Thymus (tissue), 14 donors: ENCODE measurements at places on chromosomes 2 and 18. TPM values are rescaled to one million over a fixed set of nuclear protein-coding genes. Genes with fewer than 3 reads are reported as not detected.

DNA sequence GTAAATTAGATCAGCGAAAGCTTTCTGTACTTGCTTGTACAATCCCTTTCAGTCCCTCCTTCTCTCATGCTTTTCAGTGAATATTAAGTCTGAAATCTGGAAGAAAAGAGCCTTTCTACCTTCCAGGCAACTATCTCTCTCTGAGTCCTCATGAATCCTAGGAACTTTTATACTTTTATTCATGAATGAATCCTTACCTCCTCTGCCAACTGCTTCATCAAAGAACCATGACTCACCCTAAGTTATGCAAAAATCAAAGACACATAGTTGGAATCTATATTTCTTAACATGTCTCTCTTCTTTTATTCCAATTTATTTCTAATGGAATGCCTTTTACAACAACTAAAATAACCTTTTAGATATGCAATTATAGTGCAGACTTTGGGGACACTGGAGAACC, 394.2 kb downstream of the CLIP4 start:
- H3K27ac ChIP-seq: no peak overlapping the region
- no peaks in the 10 kb centered on the region for H3K36me3 ChIP-seq
- DNase-seq: no peak
- H3K4me1 ChIP-seq: no peaks in the 10 kb centered on the region
- H3K27me3 ChIP-seq: no peaks in the 10 kb centered on the region
- no peak overlapping the region for H3K4me3 ChIP-seq

- peak; percentile 80 for DNase-seq
- no peaks in the 10 kb centered on the region for H3K36me3 ChIP-seq
- peak overlapping the region; percentile 44 for H3K4me3 ChIP-seq
- no peak overlapping the region for H3K27ac ChIP-seq
These were observed 66.8 kb downstream of the HNRNPLL start for GRCh38 chr2:38535744-38536506.

GRCh38 chr18:68417166-68417799, 297.6 kb downstream of the TMX3 start:
- H3K27me3 ChIP-seq: no peaks in the 10 kb centered on the region
- H3K36me3 ChIP-seq: no peaks in the 10 kb centered on the region
- no peak overlapping the region for H3K4me3 ChIP-seq

- no peaks in the 10 kb centered on the region for H3K36me3 ChIP-seq
- H3K4me1 ChIP-seq: peaks cover 72% of the 10 kb centered on the region
- H3K4me3 ChIP-seq: no peak overlapping the region
- H3K27me3 ChIP-seq: no peaks in the 10 kb centered on the region
- no peak overlapping the region for H3K27ac ChIP-seq
These were observed 7.6 kb downstream of the ITGA6 start for GRCh38 chr2:172434821-172435605.

DNA sequence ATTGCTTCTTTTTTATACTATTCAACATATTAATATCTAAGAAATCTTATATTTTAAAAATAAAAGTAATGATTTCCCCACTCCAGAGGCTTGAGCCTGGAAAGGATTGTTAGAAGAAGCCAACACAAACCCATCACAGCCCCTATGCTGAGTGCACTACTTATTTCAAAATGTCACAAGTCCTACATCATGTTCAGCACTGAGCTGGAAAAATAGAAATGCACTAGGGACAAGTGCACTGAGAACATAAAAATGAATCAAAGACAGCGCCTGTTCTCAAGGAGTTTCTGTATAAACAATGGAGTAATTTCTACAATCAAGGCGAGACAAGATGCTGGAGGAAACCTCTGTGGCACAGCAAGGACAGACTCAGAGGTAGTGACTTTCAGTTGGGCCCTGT, 155.0 kb downstream of the TXNL1 start:
- no peak for DNase-seq
- no peaks in the 10 kb centered on the region for H3K27me3 ChIP-seq
- no peak overlapping the region for H3K4me3 ChIP-seq
- H3K4me1 ChIP-seq: no peaks in the 10 kb centered on the region

DNA sequence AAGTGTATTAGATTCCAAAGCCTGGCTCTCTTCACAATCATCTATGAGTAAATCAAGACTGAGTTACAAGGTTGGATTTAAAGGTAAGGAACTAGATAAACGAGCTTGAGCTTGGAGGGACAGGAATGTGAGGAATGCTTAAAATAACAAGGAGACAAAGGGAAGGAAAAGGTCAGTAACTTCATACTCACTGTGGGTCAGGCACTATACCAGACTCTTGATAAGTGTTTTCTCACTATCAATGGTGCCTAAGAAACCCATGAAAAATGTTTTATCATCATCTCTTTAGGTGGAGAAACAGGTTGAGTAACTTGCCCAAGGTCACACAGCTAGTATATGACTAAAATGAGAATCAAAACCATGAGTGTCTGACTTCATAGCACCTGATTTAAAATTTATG, 212.1 kb downstream of the CDH2 start:
- no peaks in the 10 kb centered on the region for H3K36me3 ChIP-seq
- no peak overlapping the region for H3K27ac ChIP-seq
- no peak for DNase-seq

GRCh38 chr2:109030870-109031475, 42.0 kb upstream of the EDAR start:
- H3K27me3 ChIP-seq: no peaks in the 10 kb centered on the region
- no peaks in the 10 kb centered on the region for H3K36me3 ChIP-seq
- H3K27ac ChIP-seq: peak overlapping the region; percentile 90

GRCh38 chr18:2984091-2984490, 28.9 kb downstream of the LPIN2 start:
- no peak overlapping the region for H3K4me3 ChIP-seq
- H3K27ac ChIP-seq: no peak overlapping the region
- no peaks in the 10 kb centered on the region for H3K27me3 ChIP-seq
- no peak for DNase-seq
- H3K4me1 ChIP-seq: peaks cover 23% of the 10 kb centered on the region

- H3K36me3 ChIP-seq: no peaks in the 10 kb centered on the region
- no peaks in the 10 kb centered on the region for H3K27me3 ChIP-seq
- H3K4me3 ChIP-seq: no peak overlapping the region
These were observed 172.0 kb downstream of the AFF3 start for GRCh38 chr2:99970292-99970868.

GRCh38 chr2:172806493-172806892, 70.8 kb downstream of the RAPGEF4 start:
- H3K27ac ChIP-seq: no peak overlapping the region
- H3K4me1 ChIP-seq: peaks cover 11% of the 10 kb centered on the region
- H3K27me3 ChIP-seq: no peaks in the 10 kb centered on the region
- H3K36me3 ChIP-seq: no peaks in the 10 kb centered on the region
- H3K4me3 ChIP-seq: no peak overlapping the region

GRCh38 chr2:39203382-39203781, 40.4 kb downstream of the CDKL4 start:
- no peak overlapping the region for H3K4me3 ChIP-seq
- no peak overlapping the region for H3K27ac ChIP-seq
- H3K4me1 ChIP-seq: no peaks in the 10 kb centered on the region
- no peaks in the 10 kb centered on the region for H3K36me3 ChIP-seq

GRCh38 chr2:197072533-197072932, 146.0 kb upstream of the PGAP1 start:
- H3K36me3 ChIP-seq: peaks cover 9% of the 10 kb centered on the region
- H3K4me1 ChIP-seq: no peaks in the 10 kb centered on the region
- no peak overlapping the region for H3K27ac ChIP-seq

Gene LRRTM1
- total RNA-seq: not detected

Gene IL1F10
- not detected for total RNA-seq

Gene MC2R
- total RNA-seq: 0.05 TPM

Gene CYBRD1
- 14.9 TPM for total RNA-seq

Gene SLC14A1
- total RNA-seq: 2.8 TPM
